Mesangial cell (primary cell): ENCODE measurements at places on chromosomes 5 and 9. TPM values are rescaled to one million over a fixed set of nuclear protein-coding genes. Genes with fewer than 3 reads are reported as not detected.

Gene HAVCR2
- total RNA-seq: 0.33 and 6.8 TPM in 2 replicates

Gene INSL6
- total RNA-seq: not detected in 2 replicates

Gene RLN1
- total RNA-seq: not detected in 2 replicates

Gene FREM1
- under 0.01 and 1.6 TPM in 2 replicates for total RNA-seq

Gene FGF10
- not detected in 2 replicates for total RNA-seq

Gene CORO2A
- 2.7 and 3.1 TPM in 2 replicates for total RNA-seq

Gene ADRB2
- 0.89 and 1.3 TPM in 2 replicates for total RNA-seq

Gene CDC20B
- not detected in 2 replicates for total RNA-seq

Gene SOX30
- 0.33 and 0.51 TPM in 2 replicates for total RNA-seq

Gene FGD3
- total RNA-seq: under 0.01 TPM in 2 replicates

Gene RGMB
- 27.9 and 41.4 TPM in 2 replicates for total RNA-seq

Gene PCDHGA7
- total RNA-seq: 0.49 and 4.1 TPM in 2 replicates

Gene ADAMTS13
- total RNA-seq: 1.3 and 5.8 TPM in 2 replicates

Gene CCDC112
- 4.9 and 6.0 TPM in 2 replicates for total RNA-seq

Gene CD274
- total RNA-seq: 1.0 and 12.1 TPM in 2 replicates

Gene ANXA1
- total RNA-seq: 209 and 269 TPM in 2 replicates

Gene GRIA1
- not detected in 2 replicates for total RNA-seq
